ENCODE measurements at places on chromosomes 2 and 18.

DNA sequence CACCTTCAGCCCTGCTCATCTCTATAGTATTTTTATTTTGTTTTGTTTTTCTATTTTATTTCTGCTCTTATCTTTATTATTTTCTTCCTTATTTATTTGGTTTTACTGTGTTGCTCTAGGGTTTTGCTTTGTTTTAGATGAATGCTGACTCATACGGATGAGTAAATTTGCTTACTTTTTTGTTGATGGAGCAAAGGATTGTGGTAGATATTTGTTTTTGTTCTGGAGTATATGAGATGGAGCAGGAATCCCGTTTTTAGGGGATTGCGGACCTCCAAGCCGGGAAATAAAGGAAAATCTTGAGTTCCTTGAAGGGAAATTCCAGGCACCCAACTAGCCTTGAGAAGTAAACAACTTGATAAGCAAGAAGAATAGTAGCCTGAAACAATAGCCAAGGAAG, 15.3 kb upstream of the COLEC12 start:
- DNase-seq, result no peak

GRCh38 chr2:231386446-231386845, 9.1 kb upstream of the B3GNT7 start:
- no peak for DNase-seq

DNA sequence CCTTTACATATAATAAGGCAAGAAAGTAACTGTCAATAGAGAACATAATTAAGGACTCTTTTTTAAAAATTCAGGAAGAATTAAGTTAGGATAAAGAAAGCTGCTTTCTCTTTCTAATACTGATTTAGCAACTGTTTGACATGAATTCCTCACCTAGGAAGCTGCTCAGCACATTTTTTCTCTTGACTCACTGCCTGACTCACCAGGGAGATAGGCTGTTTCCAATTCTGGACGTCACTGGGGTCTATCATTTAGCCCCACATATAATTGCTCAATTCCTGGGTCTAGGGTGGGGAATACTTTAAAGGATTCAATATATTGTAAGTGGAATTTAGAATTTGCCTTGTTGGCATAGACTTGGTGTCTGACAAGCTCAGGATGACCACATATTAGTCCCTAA, 50.8 kb upstream of the UGP2 start:
- DNase-seq, result no peak

DNA sequence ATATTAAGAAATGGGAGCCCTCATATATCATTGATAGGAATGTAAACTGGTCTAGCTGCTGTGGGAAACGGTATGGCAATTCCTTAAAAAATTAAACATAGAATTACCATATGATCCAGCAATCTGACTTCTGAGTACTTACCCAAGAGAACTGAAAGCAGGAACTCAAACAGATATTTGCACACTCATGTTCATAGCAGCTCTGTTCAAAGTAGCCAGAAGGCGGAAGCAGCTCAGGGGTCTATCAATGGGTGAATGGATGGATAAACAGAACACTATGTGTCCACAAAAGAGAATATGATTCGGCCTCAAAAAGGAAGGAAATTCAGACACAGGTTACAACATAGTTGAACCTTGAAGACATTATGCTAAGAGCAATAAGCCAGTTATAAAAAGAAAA, 135.7 kb upstream of the NDUFV2 start:
- DNase-seq, result no peak

- no peak for DNase-seq
Observed at GRCh38 chr2:169641464-169641863, 52.7 kb downstream of the CFAP210 start.

GRCh38 chr2:52934323-52934898, 833.2 kb upstream of the CHAC2 start:
- no peak for DNase-seq

DNA sequence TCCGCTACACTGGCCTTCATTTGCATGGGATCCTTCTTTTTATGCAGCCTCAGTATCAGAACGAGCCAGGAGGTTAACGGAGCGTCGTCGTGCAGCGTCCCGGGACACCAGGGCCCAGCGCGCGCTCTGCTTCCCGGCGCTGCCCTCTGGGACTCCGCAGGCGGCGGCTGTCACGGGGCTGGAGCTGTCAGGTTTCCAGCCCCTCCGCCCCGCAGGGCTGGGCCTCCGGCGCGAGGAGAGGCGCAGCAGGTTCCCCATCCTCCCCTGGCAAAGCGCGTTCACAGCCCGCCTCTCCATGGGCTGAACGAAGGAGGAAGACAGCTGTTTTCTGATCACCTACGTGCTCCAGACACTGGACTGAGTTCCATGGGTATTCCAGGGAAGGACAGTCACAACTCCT, 12.5 kb upstream of the PAX8 start:
- DNase-seq, result no peak

GRCh38 chr2:144469798-144470197, 50.1 kb downstream of the ZEB2 start:
- no peak for DNase-seq

- no peak for DNase-seq
Observed at GRCh38 chr18:34752056-34752455, 42.0 kb downstream of the DTNA start.

GRCh38 chr2:120334068-120334467, 11.9 kb upstream of the INHBB start:
- DNase-seq, result no peak

- DNase-seq, result no peak
Observed at GRCh38 chr18:77013811-77014521, 118.6 kb downstream of the MBP start.

GRCh38 chr2:134926231-134926931, 7.8 kb downstream of the CCNT2 start:
- no peak for DNase-seq

- DNase-seq, result no peak
Observed at GRCh38 chr2:216215658-216216390, 106.7 kb downstream of the XRCC5 start.

DNA sequence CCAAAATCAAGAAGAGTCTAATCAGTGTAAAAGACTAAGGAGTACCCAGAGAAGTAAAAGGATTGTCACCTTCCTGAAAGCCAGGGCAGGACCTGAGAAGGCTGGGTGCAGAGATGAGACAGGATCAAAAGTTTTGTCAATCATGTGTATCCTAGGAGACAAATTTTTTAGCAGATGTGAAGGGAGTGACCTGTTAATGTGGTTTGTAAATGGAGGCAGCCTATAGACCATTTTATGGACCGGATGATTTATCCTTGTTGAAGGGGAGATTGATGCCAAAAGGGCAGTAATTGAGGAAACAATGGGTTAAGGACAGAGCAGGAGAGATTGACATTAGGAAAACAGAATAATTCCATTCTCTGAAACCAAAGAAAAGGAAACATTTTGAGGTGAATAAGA, 813 bp downstream of the NDC80 start:
- no peak for DNase-seq

GRCh38 chr18:8381821-8382459, 227.3 kb upstream of the RAB12 start:
- DNase-seq, result no peak

- DNase-seq, result no peak
Observed at GRCh38 chr2:94987074-94988020, 38.2 kb upstream of the MAL start.

- no peak for DNase-seq
Observed at GRCh38 chr18:24270358-24270936, 127.2 kb downstream of the OSBPL1A start.

DNA sequence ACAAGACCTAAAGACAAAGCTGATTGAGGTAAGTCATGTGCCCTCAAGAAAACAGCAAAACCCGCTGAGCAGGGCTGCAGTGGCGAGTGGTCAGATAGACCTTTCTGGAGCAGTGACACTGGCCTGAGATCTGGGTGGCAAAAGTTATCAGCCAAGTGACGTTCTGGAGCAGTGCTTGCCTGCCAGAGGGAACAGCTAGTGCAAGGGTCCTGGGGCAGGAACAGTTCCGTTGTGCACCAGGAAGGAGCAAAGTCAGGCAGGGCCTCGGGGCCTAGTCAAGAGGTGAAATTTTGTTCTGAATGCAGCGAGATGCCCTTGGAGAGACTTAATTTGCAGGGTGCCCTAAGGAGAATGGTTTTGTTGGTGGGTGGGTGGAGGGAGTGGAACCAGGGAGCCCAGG, 67.0 kb downstream of the SH3BP4 start:
- no peak for DNase-seq

DNA sequence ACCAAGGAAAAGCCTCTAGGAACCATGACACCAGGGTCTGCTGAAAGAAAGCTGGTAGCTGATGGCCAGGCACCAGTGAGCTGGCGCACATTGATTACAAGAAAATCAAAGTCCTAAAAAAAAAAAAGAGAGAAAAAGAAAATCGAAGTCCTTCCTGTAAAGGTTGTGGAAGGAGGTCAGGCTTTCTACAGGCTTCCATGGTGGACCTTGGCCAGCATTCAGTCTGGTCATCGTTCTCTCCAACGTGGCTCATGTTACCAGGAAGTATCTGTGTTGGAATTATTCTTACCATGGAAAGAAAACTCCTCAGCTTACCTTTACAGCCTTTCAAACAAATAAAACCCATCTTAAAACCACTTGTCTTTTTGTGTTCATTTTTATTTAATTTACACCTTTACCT, 65.6 kb downstream of the CYB5A start:
- no peak for DNase-seq

DNA sequence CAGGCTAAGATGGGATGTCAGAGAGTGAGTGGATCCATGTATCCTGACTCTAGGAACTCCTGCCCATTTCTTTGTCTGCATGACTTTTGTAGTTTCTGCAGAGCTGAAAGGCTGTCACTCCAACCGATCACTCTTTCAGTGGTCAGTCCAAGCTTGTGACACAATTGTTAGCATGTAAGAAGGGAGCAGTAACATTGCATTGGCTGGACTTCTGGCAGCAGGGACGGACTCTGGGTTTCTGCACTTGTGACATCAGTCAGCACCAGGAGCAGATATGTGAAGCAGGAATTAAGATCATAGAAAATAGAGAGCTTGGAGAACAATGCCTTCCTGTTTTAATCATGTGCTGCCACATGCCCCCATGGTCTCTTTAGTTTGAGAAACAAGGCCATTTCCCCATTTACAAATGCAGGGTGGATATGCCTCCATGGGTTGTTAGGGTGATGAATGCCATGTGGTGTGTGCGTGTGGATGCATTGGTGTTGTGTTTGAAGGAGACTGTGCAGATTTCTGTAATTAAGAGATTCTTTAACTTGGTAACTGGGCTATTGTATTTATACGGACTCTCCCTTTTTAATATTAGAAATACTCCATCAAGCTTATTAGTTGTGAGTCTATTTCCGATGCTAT, 214.3 kb upstream of the EPHA4 start:
- DNase-seq, result no peak

- no peak for DNase-seq
Observed at GRCh38 chr2:2547451-2547850, 216.4 kb upstream of the MYT1L start.

DNA sequence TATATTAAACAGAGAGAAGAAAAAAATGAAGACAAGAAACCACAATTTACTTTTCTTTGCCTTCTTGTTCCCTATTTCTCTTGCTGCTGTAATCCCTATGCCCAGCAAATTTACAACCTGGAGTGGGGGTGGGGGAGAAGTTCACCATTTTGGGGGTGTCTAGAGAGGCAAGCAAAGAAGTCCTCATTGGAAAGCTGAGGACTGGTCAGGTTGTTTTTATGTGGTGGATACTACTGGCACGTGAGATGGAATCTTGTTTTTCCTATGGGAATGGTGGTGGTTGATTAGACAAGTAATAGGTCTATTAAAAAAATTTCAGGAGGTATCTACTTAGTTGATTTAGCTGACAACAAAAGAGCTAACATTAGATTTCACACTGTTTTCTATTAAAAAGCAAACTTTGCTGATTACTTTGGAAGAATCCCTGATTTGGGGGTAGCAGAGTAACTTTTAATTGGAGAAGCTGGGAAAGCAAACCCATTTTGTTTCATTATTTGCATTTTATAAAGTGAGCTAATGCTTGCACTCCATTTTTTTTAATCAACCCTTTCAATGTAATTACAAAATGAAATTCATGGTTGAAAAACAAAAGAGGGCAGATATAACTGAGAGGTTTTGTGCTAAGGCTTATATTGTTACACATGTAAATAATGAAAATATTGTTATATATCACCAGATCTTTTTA, 6.0 kb downstream of the POU3F3 start:
- DNase-seq, result no peak

- no peak for DNase-seq
Observed at GRCh38 chr18:10081492-10081891, 167.7 kb downstream of the VAPA start.

- no peak for DNase-seq
Observed at GRCh38 chr18:7926526-7926925, 359.4 kb downstream of the PTPRM start.

Measured in effector CD4-positive, alpha-beta T cell (primary cell).